Right renal pelvis (tissue), 4 donors: ENCODE measurements at places on chromosomes 12 and 14. TPM values are rescaled to one million over a fixed set of nuclear protein-coding genes. Genes with fewer than 3 reads are reported as not detected.

DNA sequence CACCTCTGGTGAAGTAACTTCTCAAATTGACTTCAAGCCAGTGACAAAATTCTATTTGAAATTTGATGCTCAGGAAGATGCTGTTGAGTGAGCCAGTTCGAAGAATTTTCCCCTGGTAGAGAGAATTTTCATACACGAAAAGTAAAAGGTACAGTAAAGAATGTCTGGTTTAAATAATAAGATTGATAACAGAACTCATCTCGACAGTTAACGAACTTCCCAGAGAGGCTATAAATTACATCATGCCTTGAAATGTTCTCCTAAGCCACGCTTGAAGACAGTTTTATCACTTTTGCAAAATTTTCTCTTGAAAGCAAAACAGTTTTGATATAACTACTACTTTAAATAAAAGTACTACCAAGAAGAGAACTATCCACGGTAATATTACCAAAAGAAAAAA lies 14.4 kb upstream of the OR11G2 start:
- DNase-seq, result no peak

DNA sequence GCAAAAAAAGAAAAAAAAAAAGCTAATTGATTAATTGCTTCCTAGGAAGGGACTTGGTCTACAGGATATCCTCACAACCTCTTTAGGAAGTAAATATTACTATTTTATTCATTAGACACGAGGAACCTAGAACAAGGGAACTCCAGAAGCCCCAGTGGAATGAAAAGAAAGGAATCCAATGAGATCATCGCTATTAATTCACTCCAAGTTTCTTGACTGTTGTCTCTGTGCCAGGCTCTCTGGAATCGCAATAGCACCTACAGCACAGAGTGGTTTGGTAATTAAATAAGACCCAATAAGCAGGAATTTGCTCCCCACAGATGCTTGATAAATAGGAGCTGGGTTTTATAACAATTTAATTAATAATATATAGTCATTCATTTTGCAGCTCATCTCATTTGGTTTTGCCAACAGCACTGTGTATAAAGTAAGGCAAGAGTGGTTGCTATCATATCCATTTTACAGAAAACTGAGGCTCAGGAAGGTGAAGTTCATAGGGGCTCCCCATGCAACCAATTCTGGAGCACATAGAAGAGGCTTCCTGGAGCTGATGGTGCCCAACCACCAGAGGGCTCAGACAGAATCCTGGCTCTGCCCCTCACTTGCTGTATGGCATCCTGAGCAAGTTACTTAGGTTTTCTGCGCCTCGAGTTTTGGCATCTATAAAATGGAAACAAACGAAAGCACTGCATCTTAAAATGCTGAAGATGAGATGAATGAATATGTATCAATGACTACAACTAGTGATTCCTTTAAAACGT lies 420.2 kb downstream of the MED13L start:
- DNase-seq, result no peak

SDSL gene
- polyA plus RNA-seq, result 10.9 TPM

GRCh38 chr12:49334681-49335080 lies 2.3 kb downstream of the C1QL4 start:
- DNase-seq, result no peak

LTBP2 gene
- polyA plus RNA-seq, result 7.4 TPM

BDKRB1 gene
- 0.12 TPM for polyA plus RNA-seq
